ENCODE measurements at places on chromosomes 7 and 10.

DNA sequence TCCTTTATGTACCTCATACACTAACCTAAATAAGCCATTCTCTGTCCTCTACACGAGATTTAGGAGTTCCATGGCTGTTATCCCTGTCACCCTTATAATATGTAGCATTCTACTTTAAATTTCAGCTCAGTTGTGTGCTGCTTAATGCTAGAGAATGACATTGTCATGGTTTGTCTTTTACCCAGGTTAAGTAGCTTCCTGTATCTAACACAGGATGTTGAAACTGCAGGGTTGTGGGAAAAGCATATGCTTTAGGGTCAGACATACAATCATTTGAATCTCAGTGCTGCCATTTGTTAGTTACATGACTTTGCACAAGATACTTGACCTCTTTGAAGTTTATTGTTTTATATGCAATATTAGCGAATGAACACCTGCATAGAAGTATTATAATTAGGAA, 235.1 kb upstream of the CACNA2D1 start:
- no peak for DNase-seq

- DNase-seq: no peak
Measured at GRCh38 chr7:132869166-132869861, 212.6 kb downstream of the CHCHD3 start.

GRCh38 chr10:100419911-100420449, 42.8 kb upstream of the WNT8B start:
- DNase-seq: no peak

- DNase-seq: no peak
Measured at GRCh38 chr10:88147000-88147798, 283.8 kb downstream of the PTEN start.

DNA sequence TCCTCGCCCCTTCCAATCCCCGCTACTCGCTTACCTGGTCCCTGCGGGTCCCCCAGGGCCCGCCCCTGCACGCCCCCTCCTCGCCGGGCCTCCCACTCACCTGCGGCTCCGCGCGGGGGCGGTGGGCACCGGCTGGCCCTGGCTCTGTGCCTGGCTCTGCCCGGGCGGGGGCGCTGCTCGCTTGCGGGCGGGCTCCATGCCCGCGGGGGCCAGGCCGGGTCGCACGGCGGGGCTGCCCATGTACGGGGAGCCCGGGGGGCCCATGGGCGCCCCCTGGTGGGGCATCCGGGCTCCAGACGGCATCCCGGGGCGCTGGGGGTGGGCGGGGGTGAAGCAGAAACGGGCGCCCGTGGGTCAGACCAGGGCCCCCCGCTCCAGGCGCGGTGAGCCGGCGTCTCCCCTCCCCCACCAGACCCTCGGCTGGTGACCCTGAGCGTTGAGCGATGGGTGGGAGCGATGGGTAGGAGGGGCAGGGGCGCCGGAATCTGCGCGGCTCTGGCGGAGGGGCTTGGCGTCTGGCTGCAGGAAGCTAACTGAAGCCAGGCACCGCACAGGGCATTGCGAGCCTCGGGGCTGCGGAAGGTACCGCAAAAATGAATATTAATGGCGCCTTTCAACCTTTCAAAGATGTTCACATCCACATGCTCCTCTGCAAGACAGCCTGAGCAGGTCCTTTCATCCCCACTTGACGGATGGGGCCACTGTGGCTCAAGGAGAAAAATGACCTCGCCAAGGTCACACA, 3.0 kb downstream of the SMARCD3 start:
- no peak for DNase-seq

GRCh38 chr7:148761499-148762278, 63.0 kb downstream of the CUL1 start:
- DNase-seq: no peak

GRCh38 chr7:31020161-31020560, 31.9 kb upstream of the ADCYAP1R1 start:
- no peak for DNase-seq

GRCh38 chr7:138654616-138655015, 46.5 kb downstream of the SVOPL start:
- no peak for DNase-seq

DNA sequence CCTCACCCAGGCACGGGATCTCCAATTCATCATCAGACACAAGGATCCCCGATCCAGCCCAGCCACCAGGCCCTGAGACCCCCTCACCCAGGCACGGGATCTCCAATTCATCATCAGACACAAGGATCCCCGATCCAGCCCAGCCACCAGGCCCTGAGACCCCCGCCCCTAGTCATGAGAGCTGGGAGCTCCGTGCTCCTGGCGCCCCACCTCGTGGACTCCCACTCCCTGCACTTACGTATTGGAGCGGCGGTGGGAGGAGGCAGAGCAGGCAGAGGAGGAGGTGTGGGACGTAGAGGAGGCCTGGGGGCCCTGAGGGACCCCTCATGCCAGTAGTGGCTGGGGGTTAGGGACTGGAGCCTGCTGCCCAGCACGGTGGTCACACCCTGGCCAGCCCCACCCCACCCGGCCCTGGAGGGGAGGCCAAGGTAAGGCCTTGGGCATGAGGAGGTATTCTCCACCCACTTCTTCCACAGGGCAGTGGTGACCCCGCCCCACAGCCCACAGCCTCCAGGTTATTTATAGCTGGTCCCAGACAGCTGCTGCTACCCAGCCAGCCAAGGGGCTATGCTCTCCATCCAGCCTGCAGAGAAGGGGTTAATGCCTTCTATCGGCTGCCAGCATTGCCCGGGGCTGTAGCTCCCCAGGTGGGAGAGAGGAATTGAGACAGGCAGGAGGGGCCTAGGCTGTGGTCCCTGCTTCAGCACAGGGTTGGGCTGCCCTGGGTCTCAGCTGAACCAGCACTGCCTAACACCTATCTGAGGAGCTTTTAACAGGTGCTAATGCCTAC, 17.6 kb upstream of the CRHR2 start:
- no peak for DNase-seq

DNA sequence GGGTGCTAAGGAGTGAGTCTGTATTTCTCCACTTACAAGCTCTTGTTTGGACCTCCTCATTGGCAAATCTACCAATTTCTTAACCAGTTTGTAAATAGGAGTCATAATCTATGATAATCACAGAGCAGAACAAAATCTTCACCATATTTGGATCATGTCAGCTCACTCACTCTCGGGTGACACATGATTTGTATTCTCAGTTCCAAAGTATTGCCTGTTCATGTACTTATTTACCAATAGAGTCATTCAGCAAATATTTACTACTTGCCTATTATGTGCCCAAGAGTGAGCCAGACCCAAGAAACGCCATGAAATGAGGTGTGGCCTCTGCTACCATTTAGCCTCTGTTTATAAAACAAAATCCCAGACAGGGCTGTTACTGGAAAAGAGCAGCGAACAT, 114.8 kb downstream of the TSPAN12 start:
- DNase-seq: no peak

- no peak for DNase-seq
Measured at GRCh38 chr7:91082038-91082437, 182.2 kb upstream of the FZD1 start.
